H54 (cell line): ENCODE measurements at places on chromosomes 7 and 10.

DNA sequence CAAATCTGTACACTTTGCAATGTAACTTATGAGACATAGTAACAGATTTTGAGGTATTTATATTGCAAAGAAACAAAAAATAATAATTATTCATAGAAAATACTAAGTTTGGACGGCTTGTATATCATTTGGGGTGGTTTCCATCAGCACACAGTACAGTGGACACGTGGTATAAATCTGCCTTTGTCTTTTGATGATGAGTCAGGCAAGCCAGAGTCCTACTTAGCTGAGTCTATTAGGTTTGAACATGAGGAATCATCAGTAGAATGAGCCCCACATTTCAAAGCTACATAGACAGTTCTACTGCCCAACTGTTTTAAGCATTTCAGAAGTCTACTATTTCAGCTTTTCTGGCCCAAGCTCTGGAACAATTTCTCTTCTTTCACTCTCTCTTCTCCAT is 803.2 kb downstream of the PHTF2 start:
- no peak for DNase-seq

GRCh38 chr10:5538892-5539651 is 14.3 kb downstream of the CALML3 start:
- no peak for DNase-seq

GRCh38 chr7:33678569-33679335 is 226.6 kb upstream of the BMPER start:
- no peak for DNase-seq

GRCh38 chr7:22417349-22417748 is 60.4 kb upstream of the RAPGEF5 start:
- no peak for DNase-seq

DNA sequence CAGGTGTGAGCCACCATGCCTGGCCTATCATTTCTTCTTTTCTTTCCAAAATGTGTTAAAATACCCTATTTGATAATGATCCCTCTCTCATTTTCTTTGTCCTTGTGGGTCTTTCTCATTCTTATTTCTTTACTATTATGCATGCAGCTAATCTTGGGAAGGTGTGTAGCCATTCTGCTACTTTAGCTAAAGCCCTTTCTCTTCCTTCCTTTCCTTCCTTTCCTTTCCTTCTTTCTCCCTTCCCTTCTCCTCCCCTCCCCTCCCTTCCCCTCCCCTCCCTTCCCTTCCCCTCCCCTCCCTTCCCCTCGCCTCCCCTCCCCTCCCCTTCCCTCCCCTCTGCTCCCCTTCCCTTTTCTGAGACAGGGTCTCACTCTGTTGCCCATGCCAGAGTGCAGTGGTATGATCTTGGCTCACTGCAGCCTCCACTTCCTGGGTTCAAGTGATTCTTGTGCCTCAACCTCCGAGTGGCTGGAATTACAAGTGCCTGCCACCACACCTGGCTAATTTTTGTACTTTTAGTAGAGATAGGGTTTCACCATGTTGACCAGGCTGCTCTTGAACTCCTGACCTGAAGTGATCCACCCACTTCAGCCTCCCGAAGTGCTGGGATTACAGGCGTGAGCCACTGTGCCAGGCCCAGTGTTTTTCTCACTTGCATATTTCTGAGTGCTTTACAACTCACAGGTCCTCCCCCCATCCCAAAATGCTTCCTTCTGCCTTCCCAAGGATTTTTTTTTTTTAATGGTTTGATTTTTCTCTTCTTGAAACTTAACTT is 42.3 kb downstream of the HIP1 start:
- no peak for DNase-seq

- no peak for DNase-seq
Observed at GRCh38 chr10:121457729-121458128, 140.5 kb downstream of the FGFR2 start.

- DNase-seq = no peak
Observed at GRCh38 chr7:67823345-67823744, 826.7 kb downstream of the TYW1 start.

- DNase-seq = no peak
Observed at GRCh38 chr10:32377458-32378259, 30.7 kb upstream of the EPC1 start.

DNA sequence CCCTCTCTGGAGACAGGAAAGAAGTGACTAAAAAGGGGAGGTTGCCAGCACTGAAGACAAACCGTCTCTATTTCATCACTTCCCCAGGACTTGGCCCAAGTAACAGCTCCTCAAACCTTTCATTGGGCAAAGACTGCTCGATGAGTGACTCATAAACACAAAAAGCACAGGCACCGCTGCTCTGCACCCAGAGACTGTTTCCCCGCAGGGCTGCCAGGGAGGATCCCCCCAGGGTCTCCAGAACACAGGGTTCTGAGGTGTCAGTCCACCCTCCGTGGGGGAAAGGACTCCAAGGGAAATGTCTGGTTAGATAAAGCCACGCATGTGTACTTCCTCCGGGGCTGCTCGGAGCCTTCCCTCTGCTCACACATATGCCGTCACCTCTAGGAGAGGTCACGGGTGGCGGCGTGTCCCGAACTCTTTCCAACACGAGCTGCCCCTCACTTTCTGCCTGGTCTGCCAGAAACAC is 59.9 kb downstream of the INSIG1 start:
- DNase-seq = peak; percentile 60

- DNase-seq = no peak
Observed at GRCh38 chr10:74383642-74384041, 232.6 kb downstream of the ADK start.
